ENCODE measurements at places on chromosomes 3 and 15.

DNA sequence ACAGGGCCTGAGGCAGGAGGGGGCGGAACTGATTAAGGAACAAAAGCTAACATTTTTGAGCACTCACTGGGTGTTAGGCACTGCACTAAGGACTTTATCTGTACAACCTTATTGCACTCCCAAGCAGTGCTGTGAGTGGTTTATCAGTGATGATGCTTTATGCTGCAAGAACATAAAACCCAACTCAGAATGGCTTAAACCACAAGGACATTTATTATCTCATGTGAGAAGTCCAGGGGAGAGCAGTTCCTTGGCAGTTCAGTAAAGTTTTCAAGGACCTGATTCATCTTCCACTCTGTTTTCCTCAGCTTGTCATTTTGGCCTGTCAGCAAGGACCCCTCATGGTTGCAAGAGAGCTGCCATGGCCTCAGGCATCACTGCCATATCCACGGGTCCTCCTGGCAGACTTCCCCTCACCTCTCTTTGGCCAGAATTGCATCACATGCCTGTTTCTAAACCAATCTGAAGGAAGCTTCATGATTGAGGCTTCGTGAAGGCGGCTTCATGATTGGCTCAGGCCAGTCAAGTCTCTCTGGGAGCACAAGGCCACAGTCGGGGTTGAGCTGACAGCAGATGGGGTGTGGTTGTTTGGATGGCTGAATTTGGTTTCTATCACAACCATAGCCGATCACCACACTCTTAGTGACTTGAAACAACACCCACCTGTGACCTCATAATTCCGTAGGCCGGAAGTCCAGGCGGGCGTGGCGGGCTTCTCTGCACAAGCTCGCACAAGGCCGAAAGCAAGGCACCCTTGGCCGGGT, 15.8 kb downstream of the EFCC1 start:
- no peak for DNase-seq

DNA sequence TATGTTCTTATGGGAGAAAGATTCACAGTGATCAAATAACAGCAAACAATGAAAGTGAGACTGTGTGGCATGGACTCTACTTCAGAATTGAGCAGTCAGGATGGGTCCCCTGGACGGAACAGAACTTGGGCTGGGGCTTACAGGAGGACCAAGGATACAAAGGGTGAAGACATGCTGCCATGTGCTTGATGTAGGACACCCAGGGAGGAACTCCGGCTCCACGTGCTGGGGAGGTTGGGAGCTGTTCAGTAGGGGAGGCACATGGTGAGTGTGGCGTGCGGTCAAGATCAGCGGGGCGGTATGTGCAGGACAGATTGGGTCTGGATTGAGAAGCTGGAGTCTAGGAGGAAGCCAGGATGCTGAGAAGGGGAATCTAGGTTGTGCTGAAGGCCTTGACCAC, 32.6 kb downstream of the PPCDC start:
- no peak for DNase-seq

- no peak for DNase-seq
Observed at GRCh38 chr3:26840272-26840870, 217.8 kb downstream of the LRRC3B start.

DNA sequence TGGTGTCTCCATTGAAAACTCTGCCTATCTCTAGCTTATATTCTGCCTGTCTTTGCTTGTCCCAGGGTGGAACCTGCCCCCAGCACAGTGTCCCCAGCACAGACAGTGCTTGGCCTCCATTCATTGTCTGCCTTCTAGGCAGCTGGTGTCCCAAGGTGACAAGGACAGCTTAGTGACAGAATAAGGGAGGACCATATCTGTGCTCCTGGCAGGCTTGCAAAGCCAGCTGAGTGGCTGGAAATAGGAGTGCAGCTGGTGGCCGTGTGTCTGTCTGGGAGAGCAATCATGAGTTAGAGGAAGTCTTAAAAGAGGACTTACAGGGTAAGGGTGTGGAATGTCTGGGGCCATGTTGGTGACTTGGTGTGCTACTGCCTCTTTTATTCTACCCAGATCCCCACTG, 33.4 kb downstream of the SCN5A start:
- DNase-seq, result no peak

- DNase-seq, result no peak
Observed at GRCh38 chr3:57098418-57099310, 38.2 kb downstream of the SPATA12 start.

DNA sequence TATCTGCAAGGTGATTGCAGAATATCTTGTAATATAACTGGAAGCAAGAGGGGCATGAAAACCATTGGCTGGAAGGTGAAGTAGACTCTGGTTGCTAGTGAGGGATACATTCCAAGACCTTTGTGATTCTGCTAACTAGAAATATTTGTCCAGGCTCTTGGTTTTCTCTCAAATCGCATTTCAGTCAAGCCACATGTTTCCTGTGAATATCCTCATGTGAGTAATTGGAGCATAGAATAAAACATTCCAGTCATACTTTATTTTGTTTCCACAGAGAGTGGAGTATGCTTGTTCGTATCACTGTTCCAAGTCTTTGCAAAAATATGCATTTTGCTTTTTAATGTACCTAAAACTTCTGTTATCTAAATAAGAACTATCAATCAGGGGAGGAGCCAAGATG, 850.0 kb downstream of the EPHA3 start:
- no peak for DNase-seq

DNA sequence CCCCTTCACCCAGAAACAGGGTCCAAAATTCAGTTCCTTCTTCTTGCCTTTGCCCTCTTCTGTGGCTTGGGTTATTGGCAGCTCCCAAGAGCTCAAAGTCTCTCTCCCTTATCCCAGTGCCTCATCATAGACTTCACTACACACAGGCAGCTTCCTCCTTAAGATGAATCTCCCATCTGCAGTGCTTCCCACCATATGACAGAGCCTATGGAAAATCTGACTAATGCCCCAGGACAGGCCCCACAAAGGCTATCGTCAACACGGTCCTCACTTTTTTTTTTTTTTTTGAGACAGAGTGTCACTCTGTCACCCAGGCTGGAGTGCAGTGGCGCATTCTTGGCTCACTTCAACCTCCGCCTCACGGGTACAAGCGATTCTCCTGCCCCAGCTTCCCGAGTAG, 194.1 kb downstream of the MEX3B start:
- no peak for DNase-seq

GRCh38 chr15:62726461-62726860, 316.1 kb upstream of the TPM1 start:
- no peak for DNase-seq

GRCh38 chr3:49699281-49699979, 10.1 kb downstream of the RNF123 start:
- no peak for DNase-seq

- DNase-seq, result no peak
Observed at GRCh38 chr3:135090020-135090717, 295.1 kb downstream of the EPHB1 start.

DNA sequence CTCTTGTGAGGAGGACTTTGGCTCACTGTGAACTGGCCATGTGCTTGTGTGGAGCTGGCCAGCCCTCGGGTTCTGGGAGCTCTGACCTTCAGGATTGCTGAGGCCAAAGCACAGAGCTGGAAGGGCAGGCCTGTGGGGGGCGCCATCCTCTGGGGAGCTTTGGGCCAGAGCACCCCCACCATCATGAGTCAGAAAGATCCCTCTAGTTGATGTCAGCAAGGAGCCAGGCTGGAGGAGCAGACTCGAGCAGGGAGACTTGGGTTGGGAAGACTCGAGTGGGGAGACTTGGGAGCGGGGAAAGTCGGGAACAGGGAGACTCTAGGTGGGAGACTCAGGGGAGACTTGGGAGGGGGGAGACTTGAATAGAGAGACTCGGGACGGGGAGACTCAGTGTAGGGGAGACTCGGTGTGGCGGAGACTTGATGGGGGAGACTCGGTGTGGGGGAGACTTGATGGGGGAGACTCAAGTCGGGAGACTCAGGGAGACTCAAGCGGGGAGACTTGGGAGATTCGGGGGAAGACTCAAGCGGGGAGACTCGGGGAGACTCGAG, 37.7 kb upstream of the PLXNA1 start:
- DNase-seq, result no peak

DNA sequence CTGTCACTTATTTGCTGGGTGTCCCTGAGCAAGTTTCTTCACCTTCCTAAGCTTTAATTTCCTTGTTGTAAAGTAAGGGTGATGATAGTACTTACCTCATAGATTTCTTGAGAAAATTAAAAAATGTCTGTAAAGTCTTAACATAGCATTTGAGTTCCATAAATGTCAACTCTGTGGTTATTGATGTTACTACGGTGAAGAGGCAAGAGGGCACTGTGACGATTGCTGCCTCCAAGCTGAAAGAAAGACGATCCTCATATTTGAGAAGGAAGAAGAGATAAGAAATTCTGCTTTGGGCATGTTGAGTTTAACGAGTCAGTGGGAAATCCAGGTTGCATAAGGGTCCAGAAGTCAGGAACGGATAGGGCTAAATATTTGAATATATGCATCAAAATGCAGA, 240.8 kb upstream of the ZPLD1 start:
- no peak for DNase-seq

DNA sequence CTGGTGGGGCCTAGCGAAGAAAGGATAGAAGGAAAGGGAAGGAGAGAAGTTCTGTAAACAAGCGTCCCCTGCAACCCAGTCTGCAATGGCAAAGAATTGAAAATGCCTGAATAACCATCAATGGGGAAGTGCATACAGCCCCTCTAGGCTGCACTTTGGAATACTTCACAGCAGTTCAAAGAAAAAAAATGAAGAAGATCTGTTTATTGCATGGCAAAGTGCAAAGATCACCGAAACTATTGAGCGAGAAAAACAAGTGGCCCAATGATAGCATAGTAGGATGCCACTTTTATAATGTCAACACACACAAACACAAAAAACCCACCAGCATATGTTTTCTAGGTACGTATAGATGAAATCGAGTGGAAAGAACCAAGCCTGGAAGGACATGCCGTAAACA, 13.6 kb upstream of the SLC6A1 start:
- DNase-seq, result no peak

DNA sequence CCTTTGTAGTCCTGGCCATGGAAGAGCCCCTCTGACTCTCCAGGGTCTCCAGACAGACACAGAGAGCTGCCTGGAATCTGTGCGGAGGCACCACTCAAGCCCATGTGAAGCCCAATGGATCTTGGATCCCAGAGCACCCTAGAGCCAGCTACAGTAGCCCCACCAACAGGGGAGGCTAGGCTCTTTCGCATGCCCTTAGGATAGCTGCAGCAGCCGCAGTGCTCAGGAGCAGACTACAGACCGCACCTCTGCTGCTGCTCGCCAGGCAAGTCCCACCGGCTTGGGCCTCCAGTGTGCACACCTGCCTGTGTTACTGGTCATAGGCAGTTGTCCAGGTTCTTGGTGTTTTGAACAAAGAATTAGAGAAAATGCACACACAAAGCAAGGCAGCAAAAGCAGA, 131.6 kb downstream of the SPATA16 start:
- DNase-seq, result no peak

DNA sequence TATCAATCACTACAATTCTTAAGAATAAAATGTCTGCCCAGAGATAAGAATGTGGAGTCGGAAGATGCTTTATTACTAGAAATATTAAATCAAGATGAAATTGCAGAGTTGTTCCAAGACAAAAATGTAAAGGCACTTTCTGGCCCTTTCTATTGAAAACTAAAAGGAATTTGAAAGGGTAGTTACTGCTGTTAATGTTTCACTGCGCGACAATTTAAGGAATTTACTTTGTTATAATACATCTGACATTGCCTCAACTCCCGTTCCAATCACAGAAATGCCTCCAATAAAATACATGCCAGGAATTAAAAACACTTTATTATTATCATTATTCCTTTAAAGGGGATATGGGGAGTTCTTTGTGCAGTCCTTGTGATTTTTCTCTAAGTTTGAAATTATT, 26.4 kb downstream of the RSL24D1 start:
- no peak for DNase-seq

DNA sequence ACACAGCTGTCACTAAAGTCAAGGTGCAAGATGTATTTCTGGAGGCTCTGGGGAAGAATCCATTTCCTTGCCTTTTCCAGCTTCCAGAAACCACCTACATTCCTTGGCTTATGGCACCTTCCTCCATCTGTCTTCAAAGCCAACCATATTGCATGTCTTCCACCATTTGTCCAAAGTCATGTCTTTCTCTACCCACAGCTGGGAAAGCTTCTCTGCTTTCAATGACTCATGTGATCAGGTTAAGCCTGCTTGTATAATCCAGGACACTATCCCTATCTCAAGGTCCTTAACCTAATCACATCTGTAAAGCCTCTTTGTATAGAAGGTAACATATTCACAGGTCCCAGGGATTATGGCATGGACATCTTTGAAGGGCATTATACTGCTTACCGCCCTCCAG, 14.2 kb downstream of the ARHGAP31 start:
- no peak for DNase-seq

DNA sequence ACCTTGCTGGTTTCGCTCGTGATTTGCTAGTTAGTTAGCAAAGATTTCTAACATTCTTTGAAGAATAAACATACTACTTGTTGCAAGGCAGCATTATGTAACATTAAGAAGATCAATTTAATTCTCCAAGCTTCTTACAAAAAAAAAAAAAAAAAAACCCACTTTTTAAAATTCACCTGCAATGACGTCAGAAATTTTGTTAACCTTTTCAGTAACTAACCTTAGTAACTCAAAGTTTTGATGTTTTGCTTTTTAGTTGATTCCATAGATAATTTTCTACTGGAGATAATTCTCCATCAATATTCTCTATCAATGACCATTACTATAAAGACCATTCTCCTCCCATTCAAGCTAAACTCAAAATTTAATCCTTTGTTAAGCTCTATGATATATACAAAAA, 491.8 kb upstream of the TBL1XR1 start:
- DNase-seq, result no peak

GRCh38 chr3:464255-464654, 267.7 kb downstream of the CHL1 start:
- no peak for DNase-seq

DNA sequence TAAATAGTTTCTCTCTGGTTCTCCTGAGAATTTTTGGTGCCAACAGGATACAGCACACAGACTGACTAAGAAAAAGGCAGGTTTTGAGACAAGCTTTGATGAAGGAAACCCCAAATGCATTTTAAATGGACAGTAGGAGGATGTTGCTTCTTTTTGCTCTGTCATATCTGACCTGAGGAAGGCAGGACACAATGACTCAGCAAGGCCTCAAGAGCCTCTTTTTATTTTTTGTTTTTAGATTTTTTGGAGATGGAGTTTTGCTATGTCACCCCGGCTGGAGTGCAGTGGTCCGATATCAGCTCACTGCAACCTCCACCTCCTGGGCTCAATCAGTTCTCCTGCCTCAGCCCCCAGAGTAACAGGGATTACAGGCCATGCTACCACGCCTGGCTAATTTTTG, 16.9 kb upstream of the KNG1 start:
- no peak for DNase-seq

DNA sequence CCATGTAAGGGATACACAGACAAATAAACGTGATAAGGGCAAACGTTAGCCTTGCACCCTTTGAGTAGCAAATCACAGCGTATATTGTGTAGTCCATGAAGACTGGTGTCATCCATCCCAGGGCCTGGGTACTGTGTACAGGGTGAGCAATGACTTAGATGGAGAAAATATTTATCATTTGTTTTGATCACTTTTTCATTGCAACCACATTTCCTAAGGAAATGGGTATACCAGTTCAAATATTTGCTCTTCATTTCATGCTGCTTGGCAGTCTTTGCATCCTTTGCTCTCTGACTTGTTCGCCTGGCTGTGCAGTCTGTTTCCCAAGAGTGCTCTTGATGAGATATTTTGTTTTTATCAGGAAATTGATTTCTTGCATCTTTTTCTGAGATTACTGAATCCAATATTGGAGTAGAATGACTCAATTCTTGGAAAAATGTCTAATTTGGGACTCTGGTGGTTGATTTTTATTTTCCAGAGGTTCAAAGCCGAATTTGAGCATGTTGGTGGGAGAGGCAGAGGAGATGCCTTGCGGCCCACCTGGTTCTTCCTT, 424.6 kb upstream of the SEMA6D start:
- DNase-seq, result no peak

All from renal cortex interstitium (tissue), 15 donors.